ENCODE measurements at places on chromosomes 16 and 17. TPM values are rescaled to one million over a fixed set of nuclear protein-coding genes. Genes with fewer than 3 reads are reported as not detected.

C1QTNF8 gene
- not detected for total RNA-seq

GRCh38 chr16:23148166-23148512, 1.1 kb downstream of the USP31 start:
- no peak for DNase-seq

OTOP3 gene
- not detected for total RNA-seq

LGALS9B gene
- not detected for total RNA-seq

CCDC200 gene
- total RNA-seq = not detected

- no peak for DNase-seq
Observed at GRCh38 chr17:43543771-43544575, 2.2 kb downstream of the ETV4 start.

Measured in fibroblast of the aortic adventitia (primary cell).